PC-3 (cell line): ENCODE measurements at places on chromosomes 3 and 15. TPM values are rescaled to one million over a fixed set of nuclear protein-coding genes. Genes with fewer than 3 reads are reported as not detected.

Gene ARPIN
- 4.5 and 8.0 TPM in 2 replicates for total RNA-seq

Gene THBS1
- 305 and 374 TPM in 2 replicates for total RNA-seq

Gene ADAMTS17
- 5.5 and 6.9 TPM in 2 replicates for total RNA-seq

Gene STX19
- total RNA-seq: not detected in 2 replicates

Gene SNTN
- total RNA-seq: not detected in 2 replicates

Gene POPDC2
- 0.62 and 0.98 TPM in 2 replicates for total RNA-seq

Gene LRRC15
- 0.29 and 0.36 TPM in 2 replicates for total RNA-seq

Gene C2CD4B
- not detected in 2 replicates for total RNA-seq

DNA sequence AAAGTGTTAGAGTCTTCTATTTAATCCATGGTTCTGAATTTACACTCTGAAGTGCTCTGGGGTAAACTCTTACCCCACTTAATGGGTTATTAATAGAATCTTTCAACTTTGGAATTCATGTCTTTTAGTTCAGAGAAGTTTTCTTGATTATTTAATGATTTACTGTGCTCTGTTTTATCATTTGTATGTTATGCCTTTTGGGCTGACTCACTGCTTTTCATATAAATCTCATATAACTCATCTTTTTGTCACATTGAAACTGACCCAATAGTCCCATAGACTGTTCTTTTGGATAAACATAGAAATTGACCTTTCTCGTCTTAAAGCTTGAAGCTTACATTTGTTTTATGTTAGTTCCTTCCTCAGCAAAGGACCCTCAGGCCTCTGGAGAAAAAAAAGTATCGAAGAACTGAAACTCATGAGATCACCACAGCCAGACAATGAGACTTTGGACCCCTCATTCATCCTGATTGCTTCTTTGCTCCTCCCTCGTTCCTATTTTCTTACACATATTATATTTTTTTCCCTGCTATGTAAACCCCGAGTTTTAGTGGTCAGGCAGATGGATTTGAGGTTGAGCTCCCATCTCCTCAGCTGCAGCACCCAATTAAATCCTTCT, 229.1 kb upstream of the CBLB start:
- DNase-seq: no peak

- no peak for DNase-seq
These were observed 164.5 kb downstream of the IGF1R start for GRCh38 chr15:98812716-98813446.

GRCh38 chr3:54357301-54357700, 234.9 kb downstream of the CACNA2D3 start:
- DNase-seq: no peak

GRCh38 chr15:40847223-40847961, 3.5 kb downstream of the SPINT1 start:
- peak; percentile 85 for DNase-seq

DNA sequence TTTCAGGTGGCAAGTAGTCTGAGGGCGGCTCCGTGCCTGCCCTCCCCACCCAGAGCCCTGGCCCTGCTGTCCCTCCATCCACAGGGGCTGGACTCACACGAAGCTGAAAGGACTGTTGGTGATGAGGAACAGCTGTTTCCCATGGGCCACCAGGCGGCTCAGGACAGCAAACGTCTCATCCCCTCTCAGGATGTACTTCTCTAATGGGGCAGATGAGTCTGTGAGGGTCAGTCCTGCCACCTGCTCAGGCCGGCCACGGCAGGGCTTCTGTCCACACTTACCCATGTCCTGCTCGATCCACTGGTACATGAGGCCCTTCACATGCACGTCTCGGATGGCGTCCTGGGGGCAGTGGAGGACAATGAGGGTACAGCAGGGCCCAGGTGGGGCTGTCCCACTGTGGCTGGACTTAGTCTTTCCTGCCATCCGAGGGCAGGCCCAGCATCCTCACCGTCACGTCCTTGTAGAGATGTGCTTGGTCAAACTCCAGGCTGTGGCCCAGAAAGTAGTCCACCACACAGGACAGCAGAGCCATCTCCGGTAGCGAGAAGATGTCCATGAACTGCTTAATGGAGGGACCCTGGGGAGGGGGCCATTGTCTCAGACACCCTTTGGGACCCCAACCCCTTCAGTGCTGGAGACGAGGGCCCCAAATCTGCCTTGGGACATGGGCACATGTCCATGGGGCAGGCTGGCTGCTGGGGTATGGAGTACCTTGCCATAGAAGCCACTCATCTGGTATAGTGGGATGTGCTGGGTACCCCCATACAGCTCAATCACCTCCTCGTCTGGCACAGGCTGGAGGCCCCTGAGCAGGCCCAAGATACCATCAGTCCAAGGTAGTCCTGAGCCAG, 5.7 kb downstream of the NT5DC2 start:
- no peak for DNase-seq

DNA sequence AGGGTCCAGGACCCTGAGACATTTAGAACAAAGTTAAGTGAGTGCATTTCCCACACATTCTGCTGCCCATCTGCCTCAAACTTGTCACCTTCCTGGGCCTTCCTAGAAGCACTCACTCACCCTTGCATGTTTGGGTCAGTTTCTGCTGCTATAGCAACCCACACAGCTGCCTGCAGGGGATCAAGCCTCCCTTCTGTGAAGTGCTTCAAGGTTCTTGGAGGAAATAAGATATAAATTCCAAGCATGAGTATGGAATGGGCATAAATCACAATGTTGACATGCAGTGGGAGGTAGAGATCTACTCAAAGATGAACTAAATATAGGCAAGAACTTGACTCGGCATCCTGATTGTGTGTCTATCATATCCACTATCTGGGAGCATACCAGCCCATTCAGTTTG, 140.4 kb downstream of the SLC9A9 start:
- no peak for DNase-seq

- DNase-seq: no peak
These were observed 17.5 kb upstream of the RBP1 start for GRCh38 chr3:139557041-139557440.

GRCh38 chr3:161284989-161285388, 63.9 kb downstream of the NMD3 start:
- DNase-seq: no peak

- DNase-seq: peak; percentile 60
These were observed 6.2 kb upstream of the NIPA1 start for GRCh38 chr15:22780267-22780666.

DNA sequence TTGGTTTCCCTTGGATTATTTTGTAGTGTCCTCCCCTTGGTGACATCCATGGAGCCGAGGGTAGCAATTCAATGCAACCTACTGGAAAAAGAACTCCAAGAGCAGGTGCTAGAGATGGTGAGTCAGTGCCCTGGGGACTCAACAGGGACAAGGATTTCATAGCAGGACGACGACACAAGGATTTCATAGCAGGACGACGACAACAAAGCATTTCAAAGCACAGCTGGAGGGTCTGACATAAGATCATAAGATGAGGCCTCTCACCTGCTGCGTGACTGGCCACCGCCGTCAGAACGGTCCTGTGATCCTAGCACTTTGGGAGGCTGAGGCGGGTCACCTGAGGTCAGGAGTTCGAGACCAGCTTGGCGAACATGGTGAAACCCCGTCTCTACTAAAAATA, 22.5 kb downstream of the NRROS start:
- DNase-seq: no peak

- DNase-seq: no peak
These were observed 67.9 kb downstream of the FEM1B start for GRCh38 chr15:68345481-68345880.

GRCh38 chr15:80118956-80119355, 33.8 kb upstream of the FAH start:
- no peak for DNase-seq
